ENCODE measurements at places on chromosomes 6 and 20.

GRCh38 chr6:4518506-4518905 lies 257.7 kb upstream of the CDYL start:
- no peak for DNase-seq

DNA sequence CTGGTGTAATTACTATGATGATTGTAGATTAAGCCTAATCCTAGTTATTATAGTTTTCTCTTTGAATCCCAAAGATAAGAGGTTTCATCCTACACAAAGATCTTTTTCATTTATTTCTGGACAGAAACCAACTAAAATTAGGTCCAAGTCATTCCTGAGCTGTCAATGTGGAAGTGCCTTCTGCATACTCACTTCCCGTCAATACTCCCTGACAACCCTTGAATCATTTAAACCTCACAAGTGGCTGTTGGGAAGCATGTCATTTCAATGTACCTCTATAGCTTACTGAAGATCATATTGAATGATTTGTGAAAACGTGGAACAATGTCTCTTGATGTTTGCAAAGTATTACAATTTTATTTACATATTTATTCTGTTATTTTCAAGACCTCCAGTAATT lies 274.1 kb downstream of the HACE1 start:
- no peak for DNase-seq

- DNase-seq: no peak
Observed at GRCh38 chr6:170545405-170545804, 7.7 kb downstream of the PSMB1 start.

DNA sequence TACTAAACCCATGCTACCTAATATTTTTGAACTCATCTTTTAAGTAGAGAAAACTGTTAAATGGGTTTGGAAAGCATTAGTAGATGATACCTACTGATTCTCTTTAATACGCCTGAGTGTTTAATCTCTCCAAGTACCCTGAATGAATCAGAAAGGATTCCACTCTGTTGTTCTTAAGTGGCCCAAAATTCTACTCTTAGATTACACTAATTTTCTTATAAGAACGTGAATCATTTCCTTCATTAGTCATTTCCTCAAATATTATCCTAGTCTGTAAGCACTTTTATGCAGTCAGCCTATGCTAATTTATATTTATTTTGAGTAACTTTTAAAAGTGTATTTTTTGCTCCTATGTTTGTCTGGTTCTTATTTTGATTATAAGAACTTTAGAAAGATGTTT lies 380.0 kb downstream of the BTBD9 start:
- no peak for DNase-seq

DNA sequence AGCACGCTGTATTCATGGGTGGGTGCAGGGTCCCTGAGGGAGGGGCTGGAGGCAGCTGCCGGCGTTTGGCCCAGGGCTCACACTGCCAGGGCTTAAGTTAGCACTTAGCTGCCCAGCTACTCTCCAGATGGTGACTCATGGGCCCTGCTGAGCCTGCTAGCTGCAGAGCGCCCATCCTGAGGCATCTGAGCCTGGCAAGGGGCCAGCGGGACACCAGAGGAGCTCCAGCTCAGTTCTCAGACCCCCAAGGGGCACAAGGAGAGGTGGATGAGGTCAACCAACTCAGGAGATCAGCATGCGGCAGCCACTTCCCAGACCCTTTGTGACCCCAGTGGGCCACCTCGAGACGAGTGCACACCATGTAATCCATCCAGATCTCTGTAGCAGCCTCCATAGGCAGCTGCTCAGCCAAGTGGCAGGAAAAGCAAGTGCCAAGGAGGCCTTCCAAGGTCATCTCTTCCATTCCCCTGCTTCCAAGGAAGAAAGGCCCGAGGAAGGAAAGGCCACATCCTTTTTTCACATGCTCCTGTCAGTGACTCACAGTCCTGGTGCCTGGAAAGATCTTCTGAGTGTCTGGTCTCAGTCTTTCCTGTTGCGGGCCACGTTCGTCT lies 35.3 kb downstream of the FOXP4 start:
- DNase-seq: no peak

DNA sequence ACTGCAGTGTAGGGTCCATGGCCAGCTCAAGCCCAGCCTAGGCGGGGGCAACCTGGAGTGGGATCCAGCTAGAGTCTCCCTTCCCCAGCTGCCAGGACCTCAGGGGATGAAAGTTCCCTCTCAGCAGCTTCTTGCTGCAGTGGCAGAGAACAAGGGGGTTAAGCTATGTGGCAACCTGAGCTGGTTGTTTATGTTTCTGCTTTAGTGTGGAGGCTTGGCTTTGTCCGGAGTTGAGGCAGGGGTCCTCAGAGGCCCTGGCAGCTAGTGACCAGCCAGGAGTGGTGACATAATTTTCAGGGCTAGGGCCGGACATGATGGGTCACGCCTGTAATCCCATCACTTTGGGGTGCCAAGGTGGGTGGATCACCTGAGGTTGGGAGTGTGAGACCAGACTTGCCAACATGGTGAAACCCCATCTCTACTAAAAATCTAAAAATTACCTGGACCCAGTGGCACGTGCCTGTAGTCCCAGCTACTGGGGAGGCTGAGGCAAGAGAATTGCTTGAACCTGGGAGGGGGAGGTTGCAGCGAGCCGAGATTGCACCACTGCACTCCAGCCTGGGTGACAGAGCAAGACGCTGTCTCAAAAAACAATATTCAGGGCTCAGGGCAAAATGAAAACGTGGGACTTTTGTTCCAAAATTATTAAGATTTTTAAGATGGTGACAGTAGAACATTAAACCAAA lies 8.5 kb upstream of the PCIF1 start:
- DNase-seq: no peak

DNA sequence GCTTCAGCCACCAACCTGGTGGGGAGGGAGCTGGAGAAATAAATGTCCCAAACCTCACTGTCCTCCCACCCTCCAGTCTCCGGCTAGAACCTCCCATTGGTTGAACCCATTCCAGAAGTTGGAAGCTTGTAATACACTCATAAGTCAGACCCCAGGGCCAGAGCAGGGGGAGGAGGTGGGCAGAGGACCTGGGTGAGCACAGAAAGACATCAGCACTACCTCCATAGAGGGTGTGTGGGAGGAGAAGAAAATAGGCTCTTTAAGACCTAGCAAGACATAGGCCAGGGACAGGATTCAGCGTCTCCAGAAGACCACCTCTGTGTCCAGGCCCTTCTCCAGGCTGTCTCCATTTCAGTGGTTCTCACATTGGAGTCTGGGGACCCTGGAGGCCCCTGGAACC lies 73.3 kb upstream of the TOP1 start:
- no peak for DNase-seq

GRCh38 chr6:112272799-112273198 lies 18.4 kb upstream of the LAMA4 start:
- DNase-seq: no peak

- no peak for DNase-seq
Observed at GRCh38 chr6:53086302-53086701, 21.1 kb downstream of the FBXO9 start.

DNA sequence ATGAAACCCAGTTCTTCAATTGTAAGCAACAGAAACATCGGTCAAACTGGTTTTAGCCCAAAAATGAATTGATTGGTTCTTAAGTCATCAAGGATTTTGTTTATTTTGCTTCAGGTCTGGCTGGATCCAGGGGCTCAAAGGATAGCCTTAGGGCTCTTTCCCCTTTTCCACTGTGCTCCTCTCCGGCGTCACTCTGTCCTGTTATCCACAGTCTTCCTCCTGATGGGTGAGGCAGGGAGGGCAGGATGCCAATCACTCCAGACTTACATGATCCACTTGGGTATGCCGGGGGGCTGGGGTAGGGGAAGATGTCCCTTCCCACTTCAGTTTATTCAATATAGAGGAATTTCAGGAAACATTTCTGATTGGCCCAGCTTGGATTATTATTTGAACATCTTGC lies 40.0 kb downstream of the PLAGL2 start:
- no peak for DNase-seq

DNA sequence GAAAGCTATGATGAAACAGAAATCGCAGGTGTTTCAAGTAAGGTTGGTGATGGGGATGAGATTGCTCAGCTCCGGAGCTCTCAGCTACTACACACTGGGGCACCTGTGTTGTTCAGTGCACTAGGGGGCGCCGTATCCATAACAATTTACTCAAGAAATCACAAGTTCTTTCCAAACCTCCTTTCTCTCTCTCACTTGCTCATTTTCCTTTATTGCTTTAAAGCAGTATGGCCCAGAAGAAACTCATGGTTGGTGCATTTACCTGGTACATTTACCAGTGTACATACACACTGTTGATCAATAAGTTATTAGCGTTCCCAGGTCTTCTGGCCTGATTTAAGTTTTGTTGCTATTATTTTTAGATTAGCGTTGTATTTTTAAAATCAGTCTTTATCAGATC lies 235.2 kb upstream of the TAB2 start:
- DNase-seq: peak; percentile 60

DNA sequence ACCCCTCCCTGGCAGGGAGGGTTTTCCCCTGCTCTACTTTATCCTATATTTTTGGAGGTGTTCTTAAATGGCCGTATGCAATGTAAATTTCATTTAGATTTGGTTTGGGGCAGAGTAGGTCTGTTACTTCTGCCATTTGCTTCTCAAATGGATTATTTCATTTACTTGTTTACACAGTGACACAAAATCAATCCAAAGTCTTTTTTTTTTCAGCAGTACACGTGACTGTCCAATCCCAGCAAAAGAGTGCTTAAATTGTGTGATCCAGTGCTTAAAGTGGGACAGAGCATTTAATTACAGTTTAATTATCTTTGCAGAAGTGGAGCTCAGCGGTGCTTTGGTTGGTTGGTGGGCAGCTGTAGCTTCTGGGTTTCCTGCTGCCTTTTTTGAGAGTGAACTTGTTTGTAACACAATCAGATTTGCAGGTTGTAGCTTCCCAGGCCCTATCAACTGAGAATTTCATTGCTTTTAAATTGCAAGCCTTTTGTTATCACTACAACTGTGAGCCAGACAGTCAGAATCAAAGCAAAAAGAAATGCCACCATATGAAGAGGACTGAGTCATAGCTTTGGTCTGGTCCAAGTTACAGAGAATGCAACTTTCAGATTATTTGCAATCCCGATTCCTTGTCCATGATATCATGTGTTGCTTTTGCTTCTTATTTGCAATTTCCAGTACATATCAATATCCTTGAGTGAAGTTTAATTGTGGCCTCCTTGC lies 216.9 kb downstream of the DOK5 start:
- no peak for DNase-seq

GRCh38 chr6:119467488-119468081 lies 118.0 kb upstream of the MAN1A1 start:
- DNase-seq: no peak

GRCh38 chr20:32470025-32470861 lies 112.1 kb downstream of the ASXL1 start:
- DNase-seq: no peak

DNA sequence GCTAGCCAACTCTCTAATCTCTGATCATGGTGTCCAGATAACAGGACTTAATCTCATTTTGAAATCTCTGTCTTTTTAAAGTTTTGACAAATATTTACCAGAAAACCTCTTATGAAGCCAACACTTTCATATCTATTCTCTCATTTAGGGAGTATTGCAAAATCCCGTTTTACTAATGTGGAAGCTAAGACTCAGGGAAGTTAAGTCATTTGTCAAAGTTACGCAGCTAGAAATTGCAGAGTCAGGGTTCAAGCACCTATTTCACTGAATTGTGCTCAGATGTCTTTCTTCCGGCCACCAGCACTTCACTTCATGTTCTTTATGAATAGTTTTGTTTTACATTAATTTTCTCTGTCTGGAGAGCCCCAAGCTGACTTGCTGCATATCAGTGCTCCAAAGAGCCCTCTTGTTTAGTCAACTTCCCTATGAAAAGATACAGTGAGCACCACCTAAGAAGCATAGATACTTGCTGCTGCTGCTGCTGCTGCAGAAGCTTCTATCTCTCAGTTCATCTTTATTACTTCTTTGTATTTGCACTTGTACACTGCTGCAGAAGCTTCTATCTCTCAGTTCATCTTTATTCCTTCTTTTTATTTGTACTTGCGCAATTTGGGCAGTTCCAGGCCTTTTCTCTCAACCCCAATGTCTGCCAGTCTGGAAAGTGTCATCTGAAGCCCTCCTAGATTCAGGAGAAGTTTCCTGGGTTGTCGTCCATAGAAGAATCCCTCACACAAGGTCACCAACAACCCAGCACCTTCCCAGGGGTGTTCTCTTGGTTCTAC lies 329.7 kb downstream of the MAFB start:
- no peak for DNase-seq

GRCh38 chr6:47852727-47853126 lies 70.9 kb downstream of the OPN5 start:
- no peak for DNase-seq

GRCh38 chr20:6165346-6165745 lies 42.5 kb upstream of the FERMT1 start:
- DNase-seq: no peak

- DNase-seq: no peak
Observed at GRCh38 chr6:35573495-35574110, 60.9 kb upstream of the TULP1 start.
